ENCODE measurements at places on chromosomes 13 and 19.

DNA sequence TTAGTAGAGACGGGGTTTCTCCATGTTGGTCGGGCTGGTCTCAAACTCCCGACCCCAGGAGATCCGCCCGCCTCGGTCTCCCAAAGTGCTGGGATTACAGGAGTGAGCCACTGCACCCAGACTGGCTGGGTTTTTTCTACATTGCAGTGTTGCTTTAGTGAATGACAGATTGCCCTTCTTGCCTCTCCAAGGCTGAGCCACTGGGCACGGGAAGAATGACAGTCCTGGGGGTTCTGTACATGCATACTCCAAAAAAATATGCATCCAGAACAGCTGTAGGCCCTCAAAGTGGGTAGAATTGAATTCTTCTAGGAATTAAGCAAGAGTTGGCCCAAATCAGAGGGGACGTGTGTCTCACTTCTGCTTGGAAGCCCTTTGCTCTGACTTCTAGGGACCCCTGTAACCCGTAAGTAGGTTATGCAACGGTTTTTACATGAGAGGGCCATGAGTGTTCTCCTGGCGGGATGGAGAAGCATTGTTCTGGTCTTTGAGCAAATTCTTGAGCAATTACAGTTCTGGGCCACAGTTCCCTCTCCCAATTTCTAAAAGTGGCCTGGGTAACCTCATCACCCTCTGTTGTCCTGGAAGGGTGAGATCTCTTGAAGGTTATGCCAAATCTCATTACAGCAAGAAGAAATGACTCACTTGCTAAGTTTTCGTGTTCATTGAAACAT lies 3.6 kb downstream of the ACTN4 start:
- DNase-seq, result no peak

DNA sequence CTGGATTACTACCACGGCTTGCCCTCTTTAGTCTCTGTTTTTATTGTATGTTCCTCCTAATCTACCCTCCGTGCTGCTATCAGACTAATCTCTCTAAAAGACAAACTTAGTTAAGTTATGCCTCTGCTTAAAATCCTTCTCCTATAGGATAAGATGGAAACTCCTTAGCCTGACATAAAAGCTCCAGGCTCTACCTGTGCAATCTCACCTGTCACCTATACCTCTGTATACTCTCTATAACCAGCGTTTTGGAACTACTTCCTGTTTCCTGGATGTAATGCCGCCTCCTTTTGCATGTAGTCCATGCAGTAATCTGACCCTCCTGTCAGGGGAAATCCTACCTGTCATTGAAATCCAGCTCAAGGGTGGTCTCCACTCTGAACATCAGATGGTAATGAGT lies 41.2 kb downstream of the OLFM4 start:
- DNase-seq, result no peak

GRCh38 chr19:47432091-47432490 lies 12.8 kb upstream of the MEIS3 start:
- no peak for DNase-seq

DNA sequence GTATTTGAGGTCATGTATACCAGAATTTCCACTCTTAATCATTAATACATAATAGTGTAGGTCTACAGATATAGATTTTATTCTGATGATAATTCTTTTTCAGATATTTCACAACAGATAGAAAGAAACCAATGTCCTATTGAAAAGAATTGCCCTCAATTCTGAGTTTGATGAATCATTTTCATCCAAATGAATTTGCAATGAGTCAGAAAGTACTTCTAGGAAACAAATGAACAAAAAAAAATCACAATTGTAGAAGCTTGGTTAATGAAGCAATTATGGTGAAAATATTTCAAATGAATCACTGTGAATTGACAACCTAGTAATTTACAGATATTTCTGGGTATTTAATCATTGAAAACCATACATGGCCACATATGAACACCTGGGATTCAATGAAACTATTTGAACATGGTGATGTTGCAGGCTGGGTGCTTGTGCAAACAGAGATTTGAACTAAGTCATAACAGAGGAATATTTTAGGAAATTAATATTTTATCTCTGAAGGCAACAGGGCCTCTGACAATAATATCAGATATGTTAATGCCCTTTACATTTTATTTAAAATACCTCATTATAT lies 360.9 kb downstream of the SLITRK5 start:
- no peak for DNase-seq

DNA sequence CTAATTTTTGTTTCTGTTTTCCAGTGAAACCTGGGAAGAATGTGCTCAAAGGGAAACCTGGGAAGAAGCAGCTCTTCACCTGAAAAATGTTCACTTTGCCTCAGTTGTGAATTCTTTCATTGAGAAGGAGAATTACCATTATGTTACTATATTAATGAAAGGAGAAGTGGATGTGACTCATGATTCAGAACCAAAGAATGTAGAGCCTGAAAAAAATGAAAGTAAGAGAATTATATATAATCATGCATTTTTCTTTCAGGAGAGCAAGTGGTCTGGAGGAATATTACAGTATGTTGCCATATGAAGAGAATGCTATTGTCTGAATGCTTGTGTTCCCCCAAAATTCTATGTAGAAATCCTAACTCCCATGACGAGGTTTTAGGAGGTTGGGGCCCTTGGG lies 3.4 kb downstream of the NUDT15 start:
- DNase-seq, result no peak

DNA sequence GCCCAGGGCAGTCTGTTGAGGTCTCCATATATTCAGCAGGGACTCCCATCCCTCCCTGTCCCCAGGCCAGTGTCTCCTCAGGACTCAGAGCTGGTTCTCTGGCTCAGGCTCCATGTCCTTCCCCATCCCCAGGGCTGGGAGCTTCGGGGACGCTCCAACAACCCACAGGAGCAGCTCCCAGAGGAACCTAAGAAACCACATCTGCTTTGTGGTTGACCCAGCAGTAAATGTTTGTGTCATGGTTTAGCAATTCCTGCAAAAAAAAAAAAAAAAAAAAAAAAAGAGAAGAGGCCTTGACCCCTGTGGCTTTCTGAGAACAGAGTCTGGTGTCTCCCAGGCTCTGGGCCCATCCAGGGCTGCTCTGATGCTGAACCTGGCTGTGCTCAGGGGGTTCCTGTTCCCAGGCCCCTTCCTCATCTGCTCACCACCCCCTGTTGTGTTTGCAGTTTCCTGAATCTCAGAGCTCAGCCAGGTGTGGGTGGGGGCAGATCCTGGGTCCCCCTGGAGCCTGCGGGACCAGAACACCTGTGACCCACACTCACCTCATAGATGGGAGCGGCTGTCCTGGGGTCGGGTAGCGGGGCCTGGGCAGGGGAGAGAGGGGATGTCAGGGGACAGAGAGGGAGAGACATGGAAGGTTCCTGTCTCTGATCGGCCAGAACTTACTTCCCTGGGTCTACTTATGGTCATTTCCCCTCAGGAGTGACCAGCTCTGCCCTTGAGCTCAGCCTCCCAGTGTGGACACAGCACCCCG lies 25.2 kb upstream of the CEACAM1 start:
- DNase-seq, result no peak

DNA sequence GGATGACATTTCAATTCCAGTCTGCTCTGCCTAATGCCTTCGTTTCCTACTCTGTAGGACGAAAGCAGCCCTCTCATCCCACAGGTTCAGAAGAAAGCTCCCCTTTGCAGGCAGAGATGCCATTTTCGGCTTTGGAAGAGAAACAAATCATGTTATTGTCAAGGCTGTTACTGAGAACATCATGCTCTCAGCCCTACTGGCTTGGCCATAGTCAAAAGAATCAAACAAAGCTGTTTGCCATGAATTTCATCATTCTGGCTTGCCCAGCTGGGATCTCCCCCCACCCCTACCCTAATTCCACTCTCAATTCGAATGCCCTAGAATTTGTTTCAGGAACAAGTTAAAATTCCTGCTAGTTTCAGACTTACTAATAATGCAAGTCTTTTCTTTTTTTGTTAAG lies 162.3 kb upstream of the SERP2 start:
- DNase-seq, result no peak

DNA sequence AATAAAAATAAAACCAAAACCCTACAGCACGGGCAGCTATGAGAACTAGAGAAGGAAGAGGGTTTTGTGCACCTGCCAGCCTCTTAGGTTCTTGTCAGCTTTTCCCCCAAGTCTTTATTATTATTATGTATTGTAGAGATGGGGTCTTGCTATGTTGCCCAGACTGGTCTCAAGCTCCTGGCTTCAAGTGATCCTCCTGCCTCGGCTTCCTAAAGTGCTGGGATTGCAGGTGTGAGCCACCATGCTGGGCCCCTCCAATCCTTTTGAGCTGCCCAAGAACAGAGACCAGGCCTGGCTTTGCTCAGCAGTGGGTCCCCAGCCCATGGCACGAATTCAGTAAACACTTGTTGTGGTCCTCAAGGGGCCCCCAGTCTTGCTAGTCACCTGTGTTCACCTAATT lies 1.5 kb upstream of the NDUFS7 start:
- no peak for DNase-seq

DNA sequence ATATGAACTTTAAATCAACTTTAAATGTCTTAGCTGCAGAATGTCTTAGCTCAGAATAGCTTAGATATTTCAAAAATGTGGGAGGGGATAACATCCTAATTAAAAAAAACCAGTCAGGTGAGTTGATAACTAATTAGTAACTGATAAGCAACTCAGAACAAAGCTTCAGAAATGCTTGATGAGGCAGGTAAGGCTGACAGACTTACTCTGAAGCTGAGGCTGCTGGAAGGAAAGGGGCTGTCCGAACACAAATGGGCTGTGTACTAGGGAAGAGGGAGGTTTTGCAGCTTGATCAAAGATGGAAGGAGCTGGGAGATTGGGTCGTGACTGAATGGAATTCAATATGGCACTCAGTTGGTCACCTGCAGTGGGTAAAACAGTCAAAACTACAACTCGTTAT lies 91.2 kb upstream of the FBXL3 start:
- DNase-seq, result no peak

- no peak for DNase-seq
These were observed 74.3 kb upstream of the ATP12A start for GRCh38 chr13:24605923-24606372.

DNA sequence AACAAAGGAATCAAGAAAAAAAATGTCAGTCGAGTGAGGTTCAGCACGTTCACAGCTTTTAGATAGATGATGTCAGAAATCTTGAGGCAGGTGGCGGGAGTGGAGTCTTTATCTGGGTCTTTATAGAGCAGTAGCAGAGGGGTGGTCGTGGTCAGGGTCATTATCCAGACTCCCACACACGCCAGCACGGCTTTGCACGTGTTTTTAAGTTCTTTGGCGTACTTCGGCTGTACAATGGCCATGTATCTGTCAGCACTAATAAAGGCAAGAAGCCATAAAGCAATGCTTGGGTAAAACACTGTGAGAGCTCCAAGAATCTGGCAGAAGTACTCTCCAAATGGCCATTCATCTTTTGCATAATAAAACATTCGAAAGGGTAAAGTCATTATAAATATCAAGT lies 2.9 kb downstream of the GPR18 start:
- no peak for DNase-seq

DNA sequence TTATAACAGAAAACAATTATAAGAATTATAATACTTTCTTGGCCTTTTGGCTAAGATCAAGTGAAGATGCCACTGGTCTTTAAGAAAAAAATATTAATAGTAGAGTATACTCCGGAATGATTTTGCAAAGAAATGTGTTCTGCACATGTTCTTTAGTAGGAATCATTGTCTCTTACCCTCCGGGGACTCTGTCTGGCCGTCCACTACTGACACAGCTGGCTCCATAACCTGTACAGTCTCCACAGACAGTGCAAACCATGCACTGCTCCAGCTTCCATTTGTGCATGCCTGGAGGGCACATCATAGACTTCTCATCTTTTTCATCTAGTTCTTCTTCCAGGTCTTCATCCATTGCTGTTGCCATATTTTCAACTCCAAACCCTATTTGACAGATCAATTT lies 75.9 kb downstream of the MYCBP2 start:
- DNase-seq, result no peak

DNA sequence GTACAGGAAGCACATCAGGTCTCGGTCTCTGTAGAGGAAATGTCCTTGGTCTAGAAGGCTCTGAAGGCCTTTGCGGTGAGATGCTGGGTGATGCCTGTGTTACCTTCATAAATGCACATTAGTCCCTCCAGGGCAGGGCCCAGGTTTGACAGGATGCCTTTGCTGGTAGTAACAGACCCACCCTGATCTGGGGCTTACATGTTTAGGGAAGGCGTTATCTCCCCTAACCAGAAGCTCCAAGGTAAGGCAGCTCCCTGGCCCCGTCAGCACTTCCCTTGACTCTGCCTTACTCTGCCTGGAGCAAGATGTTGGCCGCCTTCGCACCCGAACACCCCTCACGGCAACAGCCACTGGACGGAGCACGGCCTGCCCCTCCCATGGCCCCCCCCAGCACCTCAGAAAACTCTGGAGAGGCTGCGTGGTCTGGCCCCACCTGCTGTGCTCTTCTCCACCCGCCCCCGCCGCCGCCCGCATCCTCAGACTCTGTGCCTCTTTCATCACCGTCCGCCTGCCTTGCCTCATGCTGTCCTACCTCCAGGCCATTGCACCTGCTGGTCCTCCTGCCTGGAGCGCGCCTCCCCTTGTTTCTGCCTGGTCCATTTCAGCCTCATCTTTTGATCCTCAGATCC lies 9.1 kb downstream of the AP2A1 start:
- no peak for DNase-seq

GRCh38 chr13:112561478-112561877 lies 26.5 kb downstream of the TUBGCP3 start:
- no peak for DNase-seq

DNA sequence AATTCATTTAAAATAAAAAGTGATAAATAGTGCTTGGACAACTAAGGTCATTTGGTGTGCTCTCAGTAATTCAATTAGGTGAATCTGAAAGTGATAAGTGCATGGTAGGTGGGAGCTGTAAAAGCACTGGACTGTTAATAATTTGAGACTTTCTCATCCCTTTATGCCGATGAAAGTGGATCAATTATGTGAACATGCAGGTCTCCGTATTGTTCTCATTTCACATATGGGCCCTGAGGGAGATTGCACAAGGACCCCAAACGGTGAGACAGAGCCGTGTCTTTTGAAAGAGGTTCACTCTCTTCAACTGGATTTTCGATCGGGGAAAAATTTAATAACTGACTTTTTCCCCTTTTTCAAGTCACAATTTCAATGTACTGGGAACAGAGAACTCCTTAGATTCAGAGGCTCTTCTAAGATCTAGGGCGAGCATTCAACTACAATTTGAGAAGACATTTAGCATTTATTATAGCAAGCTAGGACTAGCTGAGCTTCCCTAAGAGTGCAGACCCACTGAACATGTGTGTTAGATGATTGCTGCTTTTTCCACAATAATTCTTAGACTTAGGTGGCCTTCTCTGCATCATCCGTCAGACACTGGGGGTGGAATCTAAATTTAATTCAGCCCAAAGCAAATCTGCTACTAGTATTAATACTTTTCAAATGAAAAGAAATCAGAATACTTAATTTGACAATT lies 347.6 kb downstream of the OXGR1 start:
- no peak for DNase-seq

DNA sequence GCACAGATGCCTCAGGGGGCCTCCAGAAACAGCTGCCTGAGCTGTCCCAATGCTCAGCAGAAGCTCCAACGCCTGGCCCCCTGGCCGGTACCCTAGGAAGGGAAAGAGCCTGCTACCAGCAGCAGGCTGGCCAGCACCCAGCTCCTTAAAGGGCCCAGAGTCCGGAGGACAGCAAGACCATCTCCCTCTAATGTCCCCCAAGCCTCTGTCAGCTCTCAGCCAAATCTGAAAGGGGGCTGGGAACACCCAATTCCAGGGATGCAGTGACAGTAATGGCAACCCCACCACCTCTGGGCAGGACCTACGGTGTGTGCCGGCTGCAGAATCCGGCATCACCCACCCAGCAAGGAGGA lies 4.2 kb downstream of the PPP6R1 start:
- DNase-seq, result no peak
